ENCODE measurements at places on chromosomes 3 and 15.

DNA sequence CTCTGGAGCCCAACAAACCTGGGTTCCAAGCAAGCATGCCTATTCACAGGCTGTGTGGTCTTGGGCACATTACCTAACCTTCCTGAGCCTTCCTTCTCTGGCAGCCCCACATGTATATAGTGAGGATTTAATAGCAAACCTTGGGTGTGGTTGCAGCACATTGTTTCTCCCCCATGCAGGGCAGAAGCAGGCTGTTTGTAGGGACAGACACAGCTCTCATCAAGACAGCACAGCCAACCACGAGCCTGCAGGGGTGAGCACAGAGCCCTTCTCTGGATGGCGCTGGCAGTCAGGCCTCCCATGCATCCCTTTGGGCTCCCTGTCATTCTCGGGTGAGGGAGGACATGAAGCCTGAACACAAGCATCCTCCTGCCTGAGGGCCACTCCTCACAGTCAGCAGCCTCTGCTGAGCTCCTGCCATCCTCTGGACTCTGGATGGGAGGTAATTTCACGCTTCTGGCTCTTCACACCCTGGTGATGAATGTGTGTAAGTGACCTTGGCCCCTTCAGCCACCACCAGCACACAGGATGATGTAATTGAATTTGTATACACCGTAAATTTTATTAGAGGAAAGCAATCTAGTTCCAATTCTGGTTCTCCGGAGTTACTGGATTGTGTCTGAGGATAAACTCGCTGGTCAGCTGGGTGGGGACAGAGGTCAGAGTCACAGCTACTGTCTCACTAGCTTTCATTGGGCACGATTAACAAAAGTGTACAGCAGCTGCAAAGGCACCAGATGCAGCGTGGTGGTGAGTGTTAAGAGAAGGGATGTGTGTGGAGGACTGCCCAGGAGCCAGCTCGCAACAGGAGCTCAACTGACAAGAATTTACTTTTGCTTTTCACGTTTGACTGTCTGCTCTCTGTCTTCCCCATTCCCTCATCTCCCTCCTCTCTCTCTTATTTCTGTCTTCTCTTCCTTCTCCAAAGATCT, 118.1 kb downstream of the CLSTN2 start:
- no peak for DNase-seq

GRCh38 chr15:26736502-26737248, 36.2 kb downstream of the GABRB3 start:
- no peak for DNase-seq

DNA sequence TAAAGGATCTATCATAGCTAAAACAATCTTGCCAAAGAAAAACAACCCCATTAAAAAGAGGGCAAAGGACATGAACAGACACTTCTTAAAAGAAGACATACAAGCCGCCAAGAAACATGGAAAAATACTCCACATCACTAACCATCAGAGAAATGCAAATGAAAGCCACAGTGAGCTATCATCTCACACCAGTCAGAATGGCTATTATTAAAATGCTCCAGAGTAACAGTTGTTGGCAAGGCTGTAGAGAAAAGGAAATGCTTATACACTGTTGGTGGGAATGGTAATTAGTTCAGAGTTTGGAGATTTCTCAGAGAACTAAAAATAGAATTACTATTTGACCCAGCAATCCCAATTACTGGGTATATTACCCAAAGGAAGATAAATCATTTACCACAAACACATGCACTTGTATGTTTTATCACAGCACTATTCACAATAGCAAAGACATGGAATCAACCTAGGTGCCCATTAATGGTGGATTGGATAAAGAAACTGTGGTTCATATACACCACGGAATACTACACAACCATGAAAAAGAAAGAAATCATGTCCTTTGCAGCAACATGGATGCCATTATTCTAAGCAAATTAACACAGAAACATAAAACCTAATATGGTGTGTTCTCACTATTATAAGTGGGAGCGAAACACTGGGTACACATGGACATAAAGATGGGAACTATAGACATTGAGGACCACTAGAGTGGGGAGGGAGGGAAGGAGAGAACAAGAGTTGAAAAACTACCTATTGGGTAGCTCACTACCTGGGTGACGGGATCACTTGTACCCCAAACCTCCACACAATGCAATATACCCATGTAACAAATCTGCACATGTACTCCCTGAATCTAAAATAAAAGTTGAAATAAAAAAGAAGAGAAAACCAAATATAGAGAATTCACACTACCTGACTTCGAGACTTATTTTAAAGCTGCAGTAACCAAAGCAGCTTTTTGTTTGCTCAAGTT, 32.6 kb downstream of the ITGA11 start:
- DNase-seq: no peak

DNA sequence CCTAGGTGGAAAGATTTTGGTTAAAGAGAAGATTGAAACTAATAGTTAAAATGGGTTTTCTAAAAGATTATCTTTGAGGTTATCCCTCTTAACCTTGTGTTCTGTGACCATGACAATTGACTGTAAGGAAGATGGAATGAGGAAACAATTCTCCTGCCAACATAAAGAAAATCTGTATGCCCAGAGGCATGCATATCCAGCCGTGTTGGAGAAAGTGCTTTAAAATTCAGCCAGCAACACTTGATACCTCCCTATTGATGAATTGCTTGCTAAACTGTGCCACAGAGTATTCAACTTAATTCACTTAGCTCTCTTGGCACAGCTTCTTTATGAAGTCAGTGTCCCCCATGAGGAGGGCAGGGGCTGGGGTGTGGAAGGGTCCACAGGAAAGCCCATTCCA, 203.5 kb downstream of the UBE2E2 start:
- no peak for DNase-seq

DNA sequence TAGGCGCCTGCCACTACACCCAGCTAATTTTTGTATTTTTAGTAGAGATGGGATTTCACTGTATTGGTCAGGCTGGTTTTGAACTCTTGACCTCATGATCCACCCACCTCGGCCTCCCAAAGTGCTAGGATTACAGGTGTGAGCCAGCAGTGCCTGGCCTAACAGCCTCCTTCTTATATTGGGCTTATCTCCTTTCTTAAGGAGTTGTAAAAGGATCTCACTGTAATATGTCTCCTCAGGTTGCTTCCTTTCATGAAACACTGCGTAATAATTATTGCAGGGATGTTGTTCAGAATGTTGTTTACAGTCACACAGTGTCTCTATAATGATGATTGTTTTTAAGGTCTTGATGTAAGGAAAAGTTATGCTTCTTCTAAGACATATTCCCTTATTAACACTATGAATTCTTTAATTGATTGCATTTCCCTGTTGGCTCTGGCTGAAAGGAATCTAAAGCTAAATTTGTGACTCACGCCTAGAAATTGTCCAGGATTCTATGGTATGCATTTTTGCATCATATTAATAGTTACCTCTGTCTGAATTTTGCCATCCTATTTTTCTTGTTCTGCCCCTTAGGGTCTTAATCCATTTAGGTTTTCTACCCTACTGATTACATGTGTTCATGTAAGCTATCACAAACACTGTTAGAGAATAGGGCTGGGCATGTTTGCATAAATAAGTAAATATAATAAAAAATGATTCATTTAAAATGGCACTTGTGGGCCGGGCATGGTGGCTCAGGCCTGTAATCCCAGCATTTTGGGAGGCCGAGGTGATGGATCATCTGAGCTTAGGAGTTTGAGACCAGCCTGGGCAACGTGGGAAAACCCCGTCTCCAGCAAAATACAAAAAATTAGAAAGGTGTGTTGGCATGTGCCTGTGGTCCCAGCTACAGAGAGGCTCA, 24.5 kb upstream of the RNF111 start:
- DNase-seq: no peak

DNA sequence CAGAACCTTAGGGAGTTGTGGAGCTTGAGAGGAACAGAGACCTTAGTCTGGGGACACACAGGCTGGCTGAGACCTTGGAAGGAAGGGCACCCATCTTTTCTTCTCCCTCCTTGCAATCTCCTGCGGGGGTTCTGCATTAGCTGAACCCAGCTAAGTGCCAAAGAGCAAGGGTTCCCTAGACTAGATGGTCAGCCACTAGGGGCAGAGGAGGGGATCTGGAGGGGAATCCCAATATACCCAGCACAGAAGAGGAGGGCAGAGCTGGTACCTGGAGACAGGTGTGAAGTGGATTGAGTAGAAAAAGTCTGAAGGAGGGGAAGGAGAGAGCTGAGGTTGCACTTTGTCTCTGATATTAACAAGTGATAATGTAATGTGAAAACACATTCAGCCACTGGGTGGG, 212.8 kb downstream of the ADAMTS9 start:
- DNase-seq: no peak
